MM.1S (cell line): ENCODE measurements at places on chromosomes 4 and X.

GRCh38 chrX:13270360-13270759, 49.5 kb downstream of the ATXN3L start:
- DNase-seq: no peak

DNA sequence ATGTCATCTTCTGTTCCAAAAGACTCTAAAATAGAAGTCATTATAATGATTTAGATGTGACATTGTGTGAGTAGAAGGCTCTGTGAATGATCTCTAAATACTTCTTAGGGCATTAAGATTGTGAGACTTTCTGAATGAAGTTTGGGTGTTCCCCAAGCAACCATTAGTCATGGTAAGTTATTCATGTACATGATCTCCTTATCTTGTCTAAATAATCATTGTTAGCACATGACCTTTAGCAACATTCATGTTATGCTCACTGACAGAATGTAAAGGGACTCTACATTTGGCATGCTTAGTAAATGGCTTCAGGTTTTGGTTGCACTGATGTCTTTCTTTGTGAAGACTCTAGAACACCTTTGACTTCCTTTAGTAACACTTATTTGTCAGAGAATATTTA, 140.8 kb upstream of the AGA start:
- DNase-seq: no peak

DNA sequence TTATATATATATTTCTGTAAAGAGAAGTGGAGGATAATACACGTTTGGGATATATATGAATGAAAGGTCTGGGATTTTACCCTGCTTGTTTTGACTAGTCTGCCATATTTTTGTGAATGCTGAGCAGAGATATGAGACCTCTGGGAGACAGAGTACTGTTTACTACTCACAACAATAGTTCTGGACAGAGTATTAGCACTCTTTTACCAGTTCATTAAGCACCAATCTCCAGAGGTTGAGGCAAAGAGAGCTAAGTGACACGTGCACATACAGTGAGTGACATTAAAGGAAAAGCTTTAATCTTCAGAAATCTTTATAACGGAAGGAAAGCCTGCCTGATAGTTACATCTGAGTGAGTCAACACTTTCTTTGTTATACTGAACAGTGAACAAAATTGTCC, 1452.7 kb upstream of the TENM3 start:
- DNase-seq: no peak

GRCh38 chr4:170079981-170080380, 9.8 kb downstream of the AADAT start:
- no peak for DNase-seq

- peak; percentile 78 for DNase-seq
Observed at GRCh38 chr4:152327606-152328453, 208.1 kb downstream of the FBXW7 start.

GRCh38 chrX:46758163-46758955, 559 bp downstream of the SLC9A7 start:
- DNase-seq: no peak

GRCh38 chrX:91434351-91435168, at the start of gene PABPC5:
Gene PABPC5, plus strand, starts transcription at chrX:91434839. Its CDS starts 739 bp downstream, at chrX:91435578.
- no peak for DNase-seq
